Caco-2 (cell line): ENCODE measurements at places on chromosomes 2 and 18.

GRCh38 chr2:160967523-160967922 is 192.7 kb upstream of the TANK start:
- DNase-seq = no peak

DNA sequence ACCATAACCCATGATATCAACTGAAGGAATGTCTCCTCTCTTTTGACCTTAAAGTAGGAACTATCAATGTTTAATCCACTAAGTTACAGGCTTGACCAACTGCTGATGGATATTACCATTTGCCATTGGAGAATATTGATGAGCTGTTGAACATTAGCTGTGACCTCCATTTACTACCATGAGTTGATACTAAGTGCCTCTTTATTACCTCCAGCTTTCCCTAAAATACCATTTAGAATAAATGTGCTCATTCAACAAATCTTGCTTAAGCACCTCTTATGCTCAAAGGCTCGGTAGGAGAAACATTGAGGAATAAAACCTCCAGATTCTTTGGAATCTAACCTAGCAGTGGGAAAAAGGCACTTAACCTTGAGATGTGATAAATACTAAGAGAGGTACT is 81.2 kb downstream of the FAM124B start:
- no peak for DNase-seq

DNA sequence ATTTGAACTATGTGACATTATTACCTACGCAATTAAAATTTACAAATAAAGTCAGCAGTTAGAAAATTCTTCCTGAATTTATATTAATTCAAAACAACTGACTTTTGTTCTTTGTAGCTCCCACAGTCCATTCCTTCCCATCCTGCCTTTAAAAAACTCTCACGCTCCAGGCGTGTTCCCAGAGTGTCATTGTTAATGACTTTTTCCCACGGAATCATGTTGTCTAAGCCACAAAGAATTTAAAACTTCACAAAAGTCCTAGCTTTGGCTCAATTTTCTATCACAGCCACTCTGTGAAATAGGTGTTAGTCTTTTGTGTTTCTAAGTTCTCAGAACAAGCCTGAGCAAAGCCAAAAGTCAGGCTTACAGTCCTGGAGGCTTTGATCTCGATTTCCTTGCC is 26.5 kb downstream of the SLC1A4 start:
- DNase-seq = no peak

- DNase-seq = no peak
Observed at GRCh38 chr2:118784860-118785259, 62.6 kb downstream of the EN1 start.

GRCh38 chr2:98524168-98524567 is 79.5 kb downstream of the INPP4A start:
- no peak for DNase-seq

DNA sequence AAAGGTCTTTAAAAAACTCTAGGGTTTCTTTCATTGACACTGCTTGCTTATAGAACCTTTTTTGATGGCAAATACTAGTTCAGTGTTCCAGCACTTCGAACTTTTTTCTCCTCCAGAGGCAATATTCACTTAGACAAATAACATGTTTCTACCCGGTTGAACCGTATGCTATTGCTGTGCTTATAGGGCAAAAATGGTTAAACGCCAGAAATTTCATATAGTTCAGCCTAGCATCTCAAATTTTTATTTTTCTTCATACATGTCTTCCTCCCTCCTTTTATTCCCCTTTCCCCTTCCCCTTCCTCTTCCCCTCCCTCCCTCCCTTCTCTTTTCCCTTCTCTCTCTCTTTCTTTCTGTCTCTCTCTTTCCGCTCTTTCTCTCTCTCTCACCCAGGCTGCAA is 96.9 kb upstream of the FSHR start:
- DNase-seq = no peak

GRCh38 chr2:153476816-153477635 is 1.5 kb downstream of the RPRM start:
- no peak for DNase-seq

GRCh38 chr18:57433934-57434535 is 1.1 kb upstream of the ONECUT2 start:
- no peak for DNase-seq

DNA sequence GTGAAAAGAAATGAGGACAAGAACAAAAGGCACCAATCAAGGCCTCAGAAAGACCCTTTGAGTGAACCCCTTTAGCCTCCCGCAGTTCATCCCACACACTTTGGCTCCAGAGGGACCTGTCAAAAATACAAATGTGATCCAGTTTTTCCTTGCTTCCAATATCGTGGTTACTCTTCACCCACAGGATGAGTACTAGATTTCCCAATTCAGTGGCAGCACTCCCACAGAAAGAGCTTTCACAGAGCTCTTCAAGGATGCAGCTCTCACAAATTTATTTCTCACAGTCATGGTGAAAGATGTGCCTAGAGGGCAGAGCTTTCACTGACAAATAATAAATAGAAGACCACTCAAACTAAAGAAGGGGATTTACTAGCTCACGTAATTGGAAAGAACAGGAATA is 3.0 kb upstream of the GFPT1 start:
- no peak for DNase-seq

- no peak for DNase-seq
Observed at GRCh38 chr18:74147491-74147778, 199 bp downstream of the FBXO15 start.
